ENCODE measurements at places on chromosomes 2 and 18.
A peak's percentile ranks its signal among the peaks of the same experiment; 100 is the strongest.

- no peak for DNase-seq
Measured at GRCh38 chr2:213021971-213022899, 129.2 kb downstream of the IKZF2 start.

DNA sequence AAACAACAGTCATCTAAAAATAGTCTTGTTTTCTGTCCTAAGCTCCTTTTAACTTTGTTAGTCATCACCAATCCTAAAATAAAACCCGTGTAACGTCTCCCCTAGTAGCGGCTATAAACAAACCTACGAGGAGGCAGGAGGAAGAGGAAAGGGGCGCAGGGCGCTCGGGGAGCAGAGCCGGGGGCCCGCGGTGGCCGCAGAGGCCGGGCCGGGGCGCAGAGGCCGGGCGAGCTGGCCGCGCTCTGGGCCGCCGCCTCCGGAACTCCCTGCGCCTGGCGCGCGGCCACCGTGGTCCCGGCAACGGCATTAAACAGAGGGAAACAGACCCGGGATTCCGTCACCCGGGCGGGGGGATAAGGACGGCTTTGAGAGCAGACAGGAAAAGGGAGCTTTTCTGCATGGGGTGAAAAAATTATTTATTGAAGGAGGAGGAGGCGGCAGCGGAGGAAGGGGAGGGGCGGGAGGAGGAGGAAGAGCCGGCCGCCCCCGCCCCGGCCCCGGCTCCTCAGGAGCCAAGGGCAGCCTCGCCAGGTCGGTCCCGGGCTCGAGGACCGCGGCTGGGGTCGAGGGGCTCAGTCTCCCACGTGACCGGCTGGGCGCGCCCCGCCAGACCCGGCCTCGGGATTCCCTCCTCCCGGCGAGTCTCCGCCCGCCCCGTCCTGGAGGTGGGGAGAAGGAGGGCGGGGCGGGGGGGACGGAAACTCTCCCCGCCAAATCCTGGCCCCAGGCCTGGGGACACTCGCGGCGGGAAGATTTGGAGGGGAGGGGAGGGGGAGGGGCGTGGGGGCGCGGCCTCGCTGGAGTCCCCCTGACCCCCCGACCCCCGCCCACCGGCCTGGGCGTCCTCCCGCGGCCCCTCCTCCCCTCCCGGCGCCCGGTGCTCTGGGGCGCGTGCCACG lies 1.8 kb upstream of the NFATC1 start:
- DNase-seq = peak; percentile 80

GRCh38 chr2:226892729-226893128 lies 56.9 kb downstream of the RHBDD1 start:
- no peak for DNase-seq

GRCh38 chr2:235468978-235469655 lies 24.7 kb upstream of the AGAP1 start:
- no peak for DNase-seq

GRCh38 chr18:32349728-32350395 lies 120.8 kb downstream of the GAREM1 start:
- DNase-seq = no peak

DNA sequence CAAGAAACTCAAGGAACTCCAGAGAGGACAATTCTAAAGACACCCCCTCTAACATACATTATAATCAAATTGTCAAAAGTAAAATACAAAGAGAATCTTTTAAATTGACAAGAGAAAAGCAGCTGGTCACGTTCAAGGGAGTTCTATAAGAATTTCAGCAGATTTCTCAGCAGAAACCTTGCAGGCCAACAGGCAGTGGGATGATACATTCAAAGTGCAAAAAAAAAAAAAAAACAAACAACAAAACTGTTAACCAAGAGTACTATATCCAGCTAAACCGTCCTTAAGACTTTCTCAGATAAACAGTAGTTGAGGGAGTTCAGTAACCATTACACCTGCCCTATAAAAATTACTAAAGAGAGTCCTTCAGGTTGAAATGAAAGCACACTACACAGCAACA lies 33.9 kb downstream of the CCDC138 start:
- DNase-seq = no peak
